ENCODE measurements at places on chromosomes 3 and 15. TPM values are rescaled to one million over a fixed set of nuclear protein-coding genes. Genes with fewer than 3 reads are reported as not detected.

Gene ATP13A5
- not detected for total RNA-seq

Gene GABPB1
- total RNA-seq: 47.5 TPM

Gene DLL4
- total RNA-seq: 0.11 TPM

Gene EIF4E3
- 7.8 TPM for total RNA-seq

Gene DNAH1
- total RNA-seq: 6.5 TPM

Gene SLC6A11
- not detected for total RNA-seq

Gene CYP1A2
- not detected for total RNA-seq

Gene LXN
- total RNA-seq: 248 TPM

Gene LYSMD2
- total RNA-seq: 4.8 TPM

Gene NANOGP8
- 0.91 TPM for total RNA-seq

Gene ZMYND10
- 4.2 TPM for total RNA-seq

Gene SLC28A2
- not detected for total RNA-seq

Gene EIF3J
- total RNA-seq: 43.8 TPM

Gene LRRC28
- 38.0 TPM for total RNA-seq

Gene CLSTN2
- total RNA-seq: 11.3 TPM

Gene VGLL4
- 212 TPM for total RNA-seq

Gene MYL3
- total RNA-seq: not detected

Gene OR5K2
- not detected for total RNA-seq
